ENCODE measurements at places on chromosomes 3 and 15.

DNA sequence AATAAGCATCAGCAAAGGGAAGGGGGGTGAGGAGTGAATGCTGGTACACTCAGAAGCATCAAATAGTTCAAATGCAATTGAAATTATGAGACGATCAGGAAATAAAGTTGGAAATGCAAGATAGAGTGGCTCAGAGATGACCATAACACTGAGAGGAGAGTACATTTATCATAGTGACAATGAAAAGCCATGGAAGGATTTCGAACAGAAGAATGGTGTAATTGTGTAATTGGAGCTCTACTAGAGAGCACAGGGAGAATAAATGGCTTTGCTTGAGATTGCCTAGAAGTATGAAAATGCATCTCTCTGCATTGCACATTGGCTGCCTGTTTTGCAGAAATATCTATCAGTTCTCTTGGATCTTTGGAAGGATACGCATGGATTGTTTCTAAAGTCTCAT lies 163.3 kb downstream of the TP63 start:
- DNase-seq, result no peak

DNA sequence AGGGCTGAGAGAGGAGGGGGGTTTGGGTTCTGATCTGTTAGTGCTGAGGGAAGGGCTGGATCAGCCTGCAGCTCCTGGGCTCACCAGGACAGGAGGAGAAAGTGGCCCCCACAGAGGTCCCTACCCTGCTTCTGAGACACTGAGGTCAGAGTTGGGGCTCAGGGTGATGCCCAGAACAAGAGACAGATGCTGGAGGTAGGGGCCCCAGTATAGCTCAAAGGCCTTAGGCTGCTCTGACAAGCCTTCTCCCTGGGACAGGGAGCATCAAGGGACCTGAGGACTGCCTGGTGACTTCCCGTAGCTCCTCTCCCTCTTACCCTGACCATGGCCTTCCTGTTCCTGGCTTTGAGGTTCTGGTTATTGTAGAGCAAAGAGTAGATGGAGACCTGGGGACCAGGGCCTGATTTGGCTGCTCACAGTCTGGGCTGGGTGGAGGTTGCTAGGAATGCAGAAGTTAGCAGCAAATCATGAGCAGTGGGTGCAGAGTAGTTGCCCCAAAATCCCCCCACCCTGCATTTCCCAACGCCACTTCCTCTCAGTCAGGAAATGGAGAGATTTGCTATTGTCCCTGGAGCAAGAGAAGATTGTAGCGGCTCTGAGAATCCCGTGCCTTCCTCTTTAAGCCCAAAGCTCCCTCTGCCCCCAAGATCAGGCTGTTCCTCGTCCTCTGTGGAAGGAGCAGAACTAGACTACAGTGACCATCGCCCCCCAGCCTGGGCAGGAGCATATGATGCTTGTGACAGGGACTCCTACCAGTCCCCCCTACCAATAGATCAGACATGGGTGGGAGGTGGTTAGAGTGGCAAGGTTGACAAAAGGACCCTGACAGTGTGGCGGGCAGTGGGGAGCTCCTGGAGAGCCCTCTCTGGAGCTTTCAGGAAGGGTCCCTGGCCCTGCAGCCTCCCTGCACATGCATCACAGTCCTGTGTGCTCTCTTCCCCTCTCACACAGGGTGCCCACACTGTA lies 47.4 kb upstream of the SEC22A start:
- DNase-seq, result no peak

DNA sequence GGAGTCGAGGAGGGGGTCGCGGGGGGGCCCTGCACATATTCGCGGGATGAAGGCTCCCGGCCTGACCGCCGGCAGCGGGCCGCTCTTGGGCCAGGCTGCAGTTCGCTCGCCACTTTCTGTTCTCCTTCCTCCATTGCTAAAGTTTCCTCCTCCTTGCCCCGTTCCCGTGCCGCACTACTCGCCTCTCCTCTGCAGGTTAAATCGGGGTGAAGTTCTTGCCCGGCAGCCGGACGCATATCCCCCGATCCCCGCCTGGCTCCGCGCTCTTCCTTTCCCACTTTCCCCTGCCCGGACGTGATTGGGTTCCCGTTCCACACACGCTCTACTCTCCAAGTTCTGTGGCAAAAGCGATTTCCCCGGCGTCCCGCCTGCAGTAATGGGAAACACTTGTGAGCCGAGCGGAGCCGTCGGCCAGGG lies 556 bp downstream of the CRYBG3 start:
- DNase-seq, result peak; percentile 66

GRCh38 chr15:40567111-40567510 lies 2.0 kb upstream of the RPUSD2 start:
- DNase-seq, result no peak

DNA sequence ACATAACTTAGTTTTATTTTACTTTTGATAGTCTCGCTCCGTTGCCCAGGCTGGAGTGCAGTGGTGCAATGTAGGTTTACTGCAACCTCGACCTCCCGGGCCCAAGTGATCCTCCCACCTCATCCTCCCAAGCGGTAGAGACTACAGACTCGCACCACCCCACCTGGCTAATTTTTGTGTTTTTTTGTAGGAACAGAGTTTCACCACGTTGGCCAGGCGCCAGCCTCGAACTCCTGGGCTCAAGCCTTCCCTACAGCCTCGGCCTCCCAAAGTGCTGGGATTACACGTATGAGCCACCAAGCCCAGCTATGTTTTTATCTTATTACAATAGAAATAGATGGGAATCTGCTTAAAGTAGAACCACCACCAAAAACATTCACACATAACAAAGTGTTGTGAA lies 2.9 kb downstream of the RNU5A-1 start:
- no peak for DNase-seq

DNA sequence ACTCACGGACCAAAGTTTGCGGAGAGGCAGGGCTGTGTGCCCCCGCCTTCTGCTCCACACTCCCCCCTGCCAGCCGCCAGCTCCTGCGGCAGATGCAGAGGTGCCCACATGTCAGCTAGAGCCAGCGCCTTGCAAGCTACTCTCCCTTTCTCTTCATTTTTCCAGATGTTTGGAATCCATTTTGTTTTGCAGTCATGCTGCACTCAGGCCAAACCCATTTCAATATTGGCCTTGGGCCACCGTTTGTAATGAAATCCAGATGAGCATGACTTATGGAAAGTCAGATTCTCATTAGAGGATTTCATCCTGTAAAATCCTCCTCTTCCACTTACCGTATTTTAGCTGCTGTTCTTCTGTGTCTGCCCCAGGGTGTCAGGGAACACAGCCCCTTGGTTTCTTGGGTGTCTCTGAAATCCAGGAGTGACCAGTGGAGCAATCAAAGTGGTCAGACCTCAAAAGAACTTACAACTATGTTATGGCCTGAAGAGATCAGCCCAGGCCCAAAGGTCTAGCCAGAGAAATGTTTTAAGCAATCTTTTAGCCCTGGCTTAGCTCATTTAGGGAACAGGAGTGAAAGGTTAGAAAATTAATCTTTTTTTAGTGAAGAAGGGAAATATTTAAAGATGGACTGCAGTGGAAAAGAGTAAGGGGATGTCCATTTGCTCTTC lies 65.8 kb downstream of the AAGAB start:
- DNase-seq, result peak; percentile 96

DNA sequence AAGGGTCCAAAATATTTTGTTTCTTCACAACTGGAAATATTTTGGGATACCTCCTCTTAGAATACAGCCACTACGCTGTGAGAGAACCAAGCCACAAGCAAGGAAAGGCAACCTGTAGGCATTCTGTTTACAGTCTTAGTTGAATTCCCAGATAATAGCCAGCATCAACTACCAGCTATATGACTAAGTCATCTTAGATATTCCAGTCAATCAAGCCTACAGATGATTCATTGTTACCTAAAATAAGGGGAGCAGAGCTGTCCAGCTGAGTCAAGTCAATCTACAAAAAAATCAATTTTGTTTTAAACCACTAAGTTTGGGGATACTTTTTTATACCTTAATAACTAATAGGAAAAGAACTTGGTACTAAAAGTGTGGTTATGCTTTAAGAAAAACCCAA lies 526.4 kb upstream of the DPPA4 start:
- no peak for DNase-seq

DNA sequence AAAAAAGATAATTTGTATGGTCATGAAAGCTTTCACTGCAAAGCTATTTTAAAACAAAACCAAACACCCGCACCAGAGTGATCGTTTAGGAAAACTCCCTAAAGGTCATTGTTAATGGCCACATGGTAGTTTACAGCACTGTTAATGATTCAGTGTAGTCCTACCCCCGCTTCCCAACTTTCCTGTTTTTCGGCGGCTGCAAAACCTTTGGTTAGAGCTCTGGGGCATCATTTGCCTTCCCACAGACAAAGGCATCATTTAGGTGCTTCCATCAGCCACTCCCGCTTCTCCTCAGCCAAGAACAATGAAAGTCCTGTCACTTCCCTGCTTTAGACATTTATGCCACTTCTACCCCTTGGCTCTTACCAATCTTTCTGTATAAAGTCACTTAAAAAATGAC lies 10.6 kb downstream of the MELTF start:
- no peak for DNase-seq

GRCh38 chr3:131582438-131582837 lies 79.7 kb upstream of the MRPL3 start:
- no peak for DNase-seq

DNA sequence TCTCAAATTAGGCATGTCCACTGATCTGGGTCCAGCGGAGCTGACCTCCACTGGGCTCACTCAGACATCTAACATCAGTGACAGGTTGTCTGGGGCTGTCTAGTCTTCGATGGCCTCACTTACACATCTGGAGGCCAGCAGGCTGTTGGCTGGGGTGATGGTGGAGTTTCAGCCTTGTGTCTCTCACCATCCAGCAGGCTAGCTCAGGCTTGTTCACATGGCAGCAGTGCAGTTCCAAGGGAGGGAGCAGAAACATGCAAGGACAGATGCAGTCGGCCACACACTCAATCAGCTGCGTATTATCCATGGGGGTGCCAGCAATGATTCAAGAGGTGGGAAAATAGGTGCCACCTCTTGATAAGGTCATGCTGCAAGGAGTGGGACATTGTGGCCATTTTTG lies 292.5 kb downstream of the SHQ1 start:
- no peak for DNase-seq

DNA sequence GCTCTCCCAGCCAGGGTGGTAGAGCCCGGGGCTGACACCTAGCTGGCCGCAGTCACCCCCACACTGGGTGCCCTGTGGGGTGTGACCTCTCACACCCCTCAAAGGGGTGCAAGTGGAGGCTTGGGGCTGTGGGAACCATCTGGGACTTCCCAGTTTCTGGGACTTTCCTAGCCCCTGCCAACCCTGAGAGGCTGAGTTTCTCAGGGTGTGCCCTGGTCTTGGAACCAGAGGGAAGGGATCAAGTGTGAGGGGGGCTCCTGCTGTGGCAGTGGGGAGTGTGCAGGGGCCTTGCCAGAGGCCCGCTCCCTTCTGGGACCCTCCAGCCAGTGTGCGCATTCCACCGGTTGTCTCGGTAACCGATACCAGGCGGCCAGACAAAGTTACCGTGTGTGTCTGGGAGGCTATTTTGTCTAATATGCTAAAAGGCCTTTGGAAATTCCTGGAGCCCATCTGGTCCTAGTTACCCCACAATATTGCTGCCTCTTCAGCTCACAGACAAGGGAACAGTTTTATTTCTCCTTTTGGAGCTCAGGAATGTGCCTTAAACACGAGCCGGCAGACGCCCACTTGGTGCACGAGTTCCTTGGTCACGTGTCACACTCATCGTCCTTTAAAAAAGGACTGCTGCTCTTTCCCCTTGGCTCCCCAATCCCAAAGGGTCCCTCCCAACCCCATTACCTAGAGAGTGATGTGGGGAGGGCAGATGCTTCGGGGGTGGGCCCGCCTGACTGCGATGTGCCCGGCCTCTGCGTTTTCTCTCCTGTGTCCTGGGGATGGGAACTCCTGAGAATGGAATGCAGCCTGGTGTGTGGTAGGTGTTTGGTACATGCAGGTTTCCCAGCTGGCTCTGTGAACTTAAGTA lies 33.2 kb downstream of the HDAC11 start:
- DNase-seq, result peak; percentile 85

Measured in fibroblast of upper back skin (primary cell).